ENCODE measurements at places on chromosomes 1 and 21.

GRCh38 chr1:19734472-19734999 lies 65.2 kb downstream of the TMCO4 start:
- DNase-seq: no peak

- no peak for DNase-seq
Observed at GRCh38 chr1:84995484-84996334, 1.2 kb downstream of the MCOLN2 start.

GRCh38 chr1:15418806-15419515 lies 9.3 kb downstream of the EFHD2 start:
- no peak for DNase-seq

- no peak for DNase-seq
Observed at GRCh38 chr1:230170153-230170547, 103.1 kb downstream of the GALNT2 start.

DNA sequence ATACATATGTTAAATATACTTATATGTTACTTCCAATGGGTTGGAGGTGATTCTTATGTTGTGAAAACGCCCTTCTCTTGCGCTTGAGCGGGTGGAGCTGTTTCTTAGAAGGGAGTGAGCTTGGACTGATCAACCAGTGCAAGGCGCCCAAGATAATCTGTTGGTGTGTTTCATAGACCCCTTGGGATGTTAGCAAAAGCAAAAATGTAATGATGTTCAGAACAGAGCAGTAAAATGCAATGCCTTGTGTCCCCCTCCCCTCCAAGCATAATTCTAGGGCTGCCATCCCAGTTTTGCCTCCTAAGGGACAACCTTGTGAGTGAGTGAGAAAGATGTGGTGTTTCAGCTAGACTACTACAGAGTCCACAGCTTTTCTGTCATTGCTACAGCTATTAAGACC lies 6.2 kb upstream of the CD34 start:
- no peak for DNase-seq

DNA sequence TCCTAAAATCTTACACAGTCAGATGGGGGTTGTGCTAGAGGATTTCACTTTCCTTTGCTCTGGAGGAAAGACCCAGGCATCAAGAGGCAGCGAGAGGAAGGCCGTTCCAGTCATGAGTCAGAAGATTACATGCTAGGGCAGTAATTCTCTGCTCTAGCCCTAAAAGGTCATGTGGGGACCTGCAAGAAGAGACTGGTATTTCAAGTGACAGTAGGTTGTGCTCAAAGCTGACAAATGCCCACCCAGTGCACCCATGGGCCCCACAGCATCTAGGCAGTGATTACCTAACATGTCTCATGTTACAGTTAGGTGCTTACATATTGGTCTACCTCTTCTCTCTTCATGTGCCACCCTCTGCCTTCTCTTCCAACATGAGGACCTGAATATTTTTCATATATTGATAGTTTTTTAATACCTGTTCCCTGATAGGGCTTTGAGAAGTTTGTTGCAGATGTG lies 99.7 kb upstream of the BEND5 start:
- no peak for DNase-seq

- DNase-seq: no peak
Observed at GRCh38 chr1:162029157-162029556, 5.5 kb upstream of the OLFML2B start.

DNA sequence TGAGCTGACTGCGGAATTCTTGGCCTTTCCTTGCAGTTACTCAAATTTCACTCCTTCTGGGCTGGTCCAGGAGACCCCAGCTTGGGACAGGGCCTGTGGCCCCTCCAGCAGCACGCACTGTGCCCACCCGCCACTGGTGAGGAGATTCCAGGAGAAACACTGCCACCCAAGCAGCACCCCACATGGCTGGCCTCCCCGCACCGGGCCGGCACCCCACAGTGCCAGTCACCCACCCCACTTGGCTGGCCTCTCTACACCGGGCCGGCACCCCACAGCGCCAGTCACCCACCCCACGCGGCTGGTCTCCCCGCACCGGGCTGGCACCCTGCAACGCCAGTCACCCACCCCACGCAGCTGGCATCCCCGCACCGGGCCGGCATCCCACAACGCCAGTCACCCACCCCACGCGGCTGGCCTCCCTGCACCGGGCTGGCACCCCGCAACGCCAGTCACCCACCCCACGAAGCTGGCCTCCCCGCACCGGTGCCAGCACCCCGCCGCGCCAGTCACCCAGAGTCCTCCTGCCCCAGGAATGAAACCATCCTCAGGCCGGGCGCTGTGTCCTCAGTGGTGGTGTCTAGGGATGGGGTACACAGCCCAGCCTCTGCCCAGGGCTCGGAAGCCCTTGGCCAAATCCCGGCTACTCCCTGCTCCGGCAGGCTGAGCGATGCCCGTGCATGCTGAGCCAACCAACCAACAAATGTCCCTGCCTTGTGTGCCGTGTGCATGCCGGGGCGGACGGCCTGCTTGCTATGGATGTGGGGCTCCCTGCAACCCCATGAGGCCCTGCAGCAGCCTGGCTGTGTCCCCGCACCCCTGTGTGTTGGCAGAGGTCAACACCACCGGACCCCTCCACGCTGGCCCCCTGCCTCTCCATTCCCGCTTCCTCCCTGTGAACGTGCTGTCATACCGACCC lies 38.6 kb upstream of the TSPEAR start:
- DNase-seq: no peak

DNA sequence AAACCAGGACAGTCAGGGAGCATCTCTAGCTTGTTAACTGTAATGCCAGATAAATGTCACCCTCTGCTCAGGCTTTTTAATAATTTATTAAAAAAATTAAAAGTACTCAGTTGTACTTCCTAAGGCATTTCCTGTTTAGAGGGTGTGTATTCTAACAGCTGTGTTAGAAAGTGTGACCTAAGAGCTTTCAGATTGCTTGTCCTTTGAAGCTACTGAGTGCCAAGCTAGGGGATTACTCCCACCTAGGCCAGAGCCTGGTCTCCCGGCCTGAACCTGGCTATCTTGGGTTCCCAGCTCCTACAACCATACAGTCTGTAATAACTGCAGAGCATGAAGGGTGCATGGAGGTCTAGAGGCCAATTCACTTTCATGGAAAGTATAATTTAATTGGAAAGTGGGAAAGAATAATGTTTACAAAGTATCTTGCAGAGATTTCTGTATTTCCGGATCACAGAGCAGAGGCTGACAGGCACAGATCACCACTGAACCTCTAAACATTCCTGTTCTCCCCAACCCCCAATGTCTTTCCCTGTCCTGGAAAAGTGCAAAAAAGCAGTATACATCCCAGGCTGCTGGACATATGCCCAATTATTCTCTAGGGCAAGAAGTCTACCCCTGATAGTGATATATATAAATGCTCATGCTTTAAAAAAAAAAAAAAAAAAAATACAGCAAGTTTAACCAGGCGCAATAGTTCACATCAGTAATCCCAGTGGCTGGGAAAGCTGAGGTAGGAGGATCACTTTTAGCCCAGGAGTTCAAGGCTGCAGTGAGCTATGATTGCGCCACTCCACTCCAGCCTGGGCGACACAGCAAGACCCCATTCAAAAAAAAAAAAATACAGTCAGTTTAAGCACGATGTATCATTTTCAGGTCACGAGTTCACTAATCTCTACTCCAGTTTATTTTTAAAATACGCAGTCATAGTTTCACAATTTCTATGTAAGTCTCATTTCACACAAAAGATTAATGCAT lies 36.7 kb upstream of the RAP1A start:
- no peak for DNase-seq

All from activated T-cell treated with anti-CD3 and anti-CD28 coated beads, Interleukin-2, amount 50 U/mL, for 72 hours (primary cell).